ENCODE measurements at places on chromosomes 7 and 10. TPM values are rescaled to one million over a fixed set of nuclear protein-coding genes. Genes with fewer than 3 reads are reported as not detected.

The HOXA1 gene
- 0.29 TPM for total RNA-seq

DNA sequence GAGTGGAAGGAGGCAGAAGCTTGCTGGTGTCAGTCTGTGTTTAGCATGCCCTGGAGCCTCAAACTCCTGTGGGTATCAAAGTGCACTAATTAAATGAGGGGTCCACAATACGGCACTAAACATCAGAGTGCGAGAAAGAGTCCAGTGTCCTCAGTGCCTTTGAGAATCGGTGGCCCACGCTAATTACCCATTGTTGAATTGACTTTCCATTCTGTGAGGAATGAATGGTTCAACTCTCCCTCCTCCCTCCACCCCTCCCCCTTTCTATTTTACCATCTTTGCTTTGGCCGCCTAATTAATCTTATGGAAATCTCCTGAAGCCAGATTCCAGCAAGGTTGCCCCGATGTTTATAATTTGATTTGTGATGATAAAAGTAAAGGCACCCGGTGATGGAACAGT, 217.8 kb downstream of the TFEC start:
- no peaks in the 10 kb centered on the region for H3K27me3 ChIP-seq
- no peak overlapping the region for H3K27ac ChIP-seq
- no peak for DNase-seq
- no peak overlapping the region for H3K4me3 ChIP-seq

DNA sequence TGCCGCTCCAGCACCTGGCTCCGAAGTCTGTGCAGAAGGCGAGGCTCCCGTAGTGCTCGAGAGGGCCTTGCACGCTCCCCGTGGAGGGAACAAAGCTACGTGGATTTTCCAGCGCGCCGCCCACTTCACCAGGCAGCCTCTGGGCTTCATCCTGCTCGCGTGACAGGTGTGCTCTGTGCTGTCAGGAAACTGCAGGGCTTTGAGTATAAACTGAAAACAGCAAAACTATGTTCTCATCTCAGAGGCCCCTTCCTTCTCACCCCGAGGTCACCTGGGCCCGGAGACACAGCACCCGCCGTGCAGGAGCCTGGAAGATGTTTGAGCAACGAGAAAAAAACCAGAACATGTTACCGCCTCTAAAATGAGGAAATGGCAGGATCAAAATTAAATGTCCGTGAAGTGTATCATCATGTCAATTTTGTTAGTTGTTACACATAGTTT, 17.6 kb upstream of the GPR146 start:
- DNase-seq, result no peak
- H3K27ac ChIP-seq, result peak overlapping the region; percentile 49
- peaks cover 29% of the 10 kb centered on the region for H3K4me1 ChIP-seq
- H3K4me3 ChIP-seq, result peak overlapping the region; percentile 61
- H3K36me3 ChIP-seq, result peaks cover 15% of the 10 kb centered on the region

- DNase-seq, result no peak
- no peak overlapping the region for H3K27ac ChIP-seq
- no peaks in the 10 kb centered on the region for H3K4me1 ChIP-seq
- no peaks in the 10 kb centered on the region for H3K36me3 ChIP-seq
- H3K27me3 ChIP-seq, result peaks cover 1% of the 10 kb centered on the region
- no peak overlapping the region for H3K4me3 ChIP-seq
Measured at GRCh38 chr7:115635876-115636275, 394.7 kb downstream of the TFEC start.

All from activated CD4-positive, alpha-beta memory T cell treated with anti-CD3 and anti-CD28 coated beads for 36 hours (primary cell).